ENCODE measurements at places on chromosomes 12 and 14. TPM values are rescaled to one million over a fixed set of nuclear protein-coding genes. Genes with fewer than 3 reads are reported as not detected.

DNA sequence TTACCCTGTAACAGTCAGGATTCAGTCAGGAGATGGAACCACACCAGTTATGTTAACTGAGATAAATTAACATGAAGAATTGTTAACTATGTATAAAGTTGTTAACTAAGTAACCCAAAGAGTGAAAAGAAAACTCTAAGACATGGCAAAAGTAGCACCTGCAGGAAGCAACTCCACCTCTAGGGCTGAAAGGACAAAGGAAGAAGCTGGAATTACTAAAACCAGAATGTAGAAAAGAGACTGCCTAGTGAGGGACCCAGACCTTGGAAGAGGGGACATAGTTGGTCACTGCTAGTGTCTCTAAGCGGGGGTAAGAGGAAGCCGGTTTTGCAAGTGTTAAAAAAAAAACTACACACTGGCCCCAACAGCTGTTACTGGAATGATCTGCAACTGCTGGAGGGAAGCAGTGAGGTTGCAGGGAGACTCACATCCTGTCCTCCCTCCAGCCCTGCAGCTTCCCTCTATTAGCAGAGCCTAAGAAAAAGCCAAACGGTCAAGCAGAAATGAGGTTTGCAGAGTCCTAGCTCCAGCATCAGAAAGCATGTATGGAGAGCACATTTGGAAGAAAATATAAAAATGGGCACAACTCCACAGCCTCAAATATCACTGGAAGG lies 39.8 kb downstream of the GPR135 start:
- DNase-seq: no peak
- peaks cover 9% of the 10 kb centered on the region for H3K4me1 ChIP-seq
- H3K27ac ChIP-seq: no peak overlapping the region
- no peak overlapping the region for H3K4me3 ChIP-seq

DNA sequence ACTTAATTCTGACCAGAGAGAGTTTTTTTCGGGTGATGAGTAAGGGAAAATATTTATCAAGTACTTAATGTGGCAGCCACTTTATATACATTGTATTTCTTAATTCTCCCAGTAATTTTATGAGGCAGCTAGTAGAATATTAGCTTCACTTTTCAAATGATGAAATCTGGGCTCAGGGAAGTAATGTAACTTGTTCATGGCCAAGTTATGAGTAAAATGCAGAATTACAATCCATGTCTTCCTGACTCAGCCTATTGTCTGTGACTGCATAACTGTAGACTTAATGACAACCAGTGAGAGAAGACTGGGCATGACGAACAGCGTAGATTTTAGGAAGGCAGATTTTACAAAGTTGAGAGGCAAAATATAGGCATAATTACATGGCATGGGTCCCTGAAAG lies 106.7 kb upstream of the MIS18BP1 start:
- H3K27ac ChIP-seq: no peak overlapping the region
- DNase-seq: no peak
- no peaks in the 10 kb centered on the region for H3K27me3 ChIP-seq
- H3K4me3 ChIP-seq: no peak overlapping the region
- H3K36me3 ChIP-seq: no peaks in the 10 kb centered on the region
- H3K4me1 ChIP-seq: no peaks in the 10 kb centered on the region

- no peaks in the 10 kb centered on the region for H3K27me3 ChIP-seq
- no peak for DNase-seq
- H3K27ac ChIP-seq: no peak overlapping the region
- H3K4me1 ChIP-seq: no peaks in the 10 kb centered on the region
- H3K36me3 ChIP-seq: no peaks in the 10 kb centered on the region
- no peak overlapping the region for H3K4me3 ChIP-seq
These were observed 63.0 kb downstream of the GALNT9 start for GRCh38 chr12:132266370-132266769.

- no peak overlapping the region for H3K4me3 ChIP-seq
- no peaks in the 10 kb centered on the region for H3K27me3 ChIP-seq
- H3K36me3 ChIP-seq: no peaks in the 10 kb centered on the region
- no peak overlapping the region for H3K27ac ChIP-seq
- no peak for DNase-seq
These were observed 139.7 kb downstream of the CNTN1 start for GRCh38 chr12:40831916-40832315.

- peaks cover 10% of the 10 kb centered on the region for H3K4me1 ChIP-seq
- DNase-seq: peak; percentile 85
- H3K4me3 ChIP-seq: peak within 1 kb of the TSS; percentile 97
- no peaks in the 10 kb centered on the region for H3K36me3 ChIP-seq
- H3K27me3 ChIP-seq: no peaks in the 10 kb centered on the region
- peak within 1 kb of the TSS; percentile 50 for H3K27ac ChIP-seq
These were observed at the start of gene TMEM260 for GRCh38 chr14:56579345-56580220. TMEM260 (plus strand) TSS chr14:56579798; CDS start chr14:56579915, 117 bp downstream.

SERPINA6 gene
- total RNA-seq: not detected

GRCh38 chr12:114697243-114697716 lies 13.3 kb upstream of the TBX3 start:
- no peaks in the 10 kb centered on the region for H3K4me1 ChIP-seq
- no peak overlapping the region for H3K27ac ChIP-seq
- DNase-seq: no peak
- no peaks in the 10 kb centered on the region for H3K36me3 ChIP-seq

CLEC7A gene
- not detected for total RNA-seq

REC8 gene
- total RNA-seq: 7.6 TPM

FGD4 gene
- total RNA-seq: 7.7 TPM

GYS2 gene
- not detected for total RNA-seq

DNA sequence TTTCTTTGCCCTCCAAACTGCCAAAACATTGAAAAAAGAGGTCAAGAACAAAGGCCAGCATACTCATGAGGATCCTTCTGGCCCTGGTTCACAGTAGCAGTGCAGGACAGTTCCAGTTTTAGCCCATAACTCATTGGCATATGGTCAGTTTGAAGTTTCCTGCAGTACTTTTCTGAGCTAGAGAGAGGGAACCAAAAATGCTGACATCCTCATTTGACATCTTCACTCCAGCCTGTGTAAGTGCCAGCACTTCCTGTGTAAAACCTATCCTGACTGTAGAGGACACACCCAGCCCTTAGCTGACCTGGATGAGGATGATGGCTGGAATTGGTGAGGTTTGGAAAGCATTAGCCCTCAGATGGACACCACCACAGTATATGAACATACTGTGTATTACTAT lies 84.1 kb downstream of the FGD4 start:
- no peak overlapping the region for H3K27ac ChIP-seq
- no peak overlapping the region for H3K4me3 ChIP-seq
- H3K4me1 ChIP-seq: no peaks in the 10 kb centered on the region
- DNase-seq: no peak
- no peaks in the 10 kb centered on the region for H3K36me3 ChIP-seq

GRCh38 chr12:104687823-104688573 lies 231.2 kb downstream of the CHST11 start:
- no peaks in the 10 kb centered on the region for H3K27me3 ChIP-seq
- DNase-seq: no peak
- H3K4me1 ChIP-seq: peaks cover 11% of the 10 kb centered on the region
- no peaks in the 10 kb centered on the region for H3K36me3 ChIP-seq
- H3K4me3 ChIP-seq: no peak overlapping the region
- H3K27ac ChIP-seq: no peak overlapping the region

- no peak overlapping the region for H3K4me3 ChIP-seq
- H3K36me3 ChIP-seq: no peaks in the 10 kb centered on the region
- no peaks in the 10 kb centered on the region for H3K4me1 ChIP-seq
- no peak overlapping the region for H3K27ac ChIP-seq
These were observed 386.2 kb downstream of the DIO2 start for GRCh38 chr14:79825046-79825521.

RD3L gene
- not detected for total RNA-seq

RPGRIP1 gene
- total RNA-seq: not detected

DNA sequence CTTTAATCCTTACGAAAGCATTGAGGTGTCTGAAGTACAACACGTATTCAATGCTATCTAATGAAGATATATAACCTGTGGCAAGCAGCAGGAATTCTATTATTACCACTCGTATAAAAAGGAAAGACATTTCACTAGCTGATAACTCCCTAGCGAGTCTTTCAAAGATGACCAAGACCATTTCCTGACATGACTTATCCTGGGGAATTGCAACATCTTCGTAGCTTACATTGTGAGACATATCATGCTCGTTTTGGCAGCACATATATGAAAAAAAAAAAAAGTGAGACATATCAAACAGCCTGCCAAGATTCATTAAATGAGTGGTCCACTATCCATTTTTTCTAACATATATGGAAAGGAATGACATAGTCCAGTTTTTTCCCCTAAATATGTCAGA lies 337.0 kb downstream of the FSCB start:
- H3K4me1 ChIP-seq: no peaks in the 10 kb centered on the region
- no peaks in the 10 kb centered on the region for H3K36me3 ChIP-seq
- no peak overlapping the region for H3K27ac ChIP-seq
- no peaks in the 10 kb centered on the region for H3K27me3 ChIP-seq

TNS2 gene
- 25.7 TPM for total RNA-seq

EXOC3L4 gene
- total RNA-seq: not detected

DNA sequence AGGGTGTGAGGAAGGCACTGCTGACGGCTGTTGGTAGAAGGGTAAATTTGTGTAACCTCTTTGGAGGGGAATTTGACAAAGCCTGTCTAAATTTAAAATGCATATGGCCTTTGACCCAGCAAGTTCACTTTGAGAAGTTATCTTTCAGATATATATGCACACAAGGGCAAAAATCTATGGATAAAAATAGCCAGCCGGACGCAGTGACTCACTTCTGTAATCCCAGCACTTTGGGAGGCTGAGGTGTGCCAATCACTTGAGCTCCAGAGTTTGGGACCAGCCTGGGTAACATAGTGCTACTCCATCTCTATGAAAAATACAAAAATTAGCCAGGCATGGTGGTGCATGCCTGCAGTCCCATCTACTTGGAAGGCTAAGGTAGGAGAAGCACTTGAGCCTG lies 13.4 kb downstream of the UBC start:
- no peak overlapping the region for H3K4me3 ChIP-seq
- H3K4me1 ChIP-seq: peaks cover 18% of the 10 kb centered on the region

CD163L1 gene
- total RNA-seq: 27.0 TPM

TNFAIP2 gene
- 74.8 TPM for total RNA-seq

C12orf60 gene
- 3.5 TPM for total RNA-seq

SLCO1B3 gene
- total RNA-seq: 5.4 TPM

DNA sequence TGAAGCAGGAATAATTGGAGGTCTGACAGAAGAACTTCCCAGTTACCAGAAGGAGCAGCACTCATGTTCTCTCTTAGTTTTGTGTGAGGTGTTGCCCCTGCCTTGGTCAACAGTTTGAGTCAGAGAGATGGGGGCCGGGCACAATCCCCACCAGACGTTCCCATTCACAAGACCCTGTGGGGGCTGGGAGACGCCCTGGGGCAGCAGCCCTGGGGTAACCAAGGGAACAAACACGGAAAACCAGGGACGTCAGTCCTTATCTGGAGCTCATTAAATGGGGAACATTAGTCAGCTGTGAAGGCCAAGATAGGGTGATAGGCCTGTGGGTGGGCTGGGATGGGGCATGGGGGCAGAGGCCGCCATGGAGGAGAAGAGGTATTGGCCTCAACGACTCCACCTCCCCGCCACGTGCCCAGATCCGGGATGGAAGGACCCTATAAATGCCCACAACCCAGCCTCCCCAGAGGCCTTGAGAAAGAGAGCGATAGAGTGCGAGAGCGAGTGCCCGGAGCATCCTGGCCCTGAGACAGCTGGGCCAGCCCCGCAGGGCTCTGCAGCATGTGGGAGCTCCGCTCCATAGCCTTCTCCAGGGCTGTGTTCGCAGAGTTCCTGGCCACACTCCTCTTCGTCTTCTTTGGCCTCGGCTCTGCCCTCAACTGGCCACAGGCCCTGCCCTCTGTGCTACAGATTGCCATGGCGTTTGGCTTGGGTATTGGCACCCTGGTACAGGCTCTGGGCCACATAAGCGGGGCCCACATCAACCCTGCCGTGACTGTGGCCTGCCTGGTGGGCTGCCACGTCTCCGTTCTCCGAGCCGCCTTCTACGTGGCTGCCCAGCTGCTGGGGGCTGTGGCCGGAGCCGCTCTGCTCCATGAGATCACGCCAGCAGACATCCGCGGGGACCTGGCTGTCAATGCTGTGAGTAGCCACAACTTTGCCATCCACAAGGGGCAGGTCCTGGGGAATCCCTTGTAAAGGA lies at the start of gene AQP2:
AQP2 (plus strand) TSS at position 465 of the 979 bp plus-strand sequence; CDS start at position 559, 94 bp downstream.
- no peaks in the 10 kb centered on the region for H3K27me3 ChIP-seq
- H3K36me3 ChIP-seq: no peaks in the 10 kb centered on the region
- no peak within 1 kb of the TSS for H3K4me3 ChIP-seq
- peaks cover 3% of the 10 kb centered on the region for H3K4me1 ChIP-seq
- no peak within 1 kb of the TSS for H3K27ac ChIP-seq

CFAP251 gene
- total RNA-seq: 2.6 TPM

EIF2S3B gene
- 1.0 TPM for total RNA-seq

DNA sequence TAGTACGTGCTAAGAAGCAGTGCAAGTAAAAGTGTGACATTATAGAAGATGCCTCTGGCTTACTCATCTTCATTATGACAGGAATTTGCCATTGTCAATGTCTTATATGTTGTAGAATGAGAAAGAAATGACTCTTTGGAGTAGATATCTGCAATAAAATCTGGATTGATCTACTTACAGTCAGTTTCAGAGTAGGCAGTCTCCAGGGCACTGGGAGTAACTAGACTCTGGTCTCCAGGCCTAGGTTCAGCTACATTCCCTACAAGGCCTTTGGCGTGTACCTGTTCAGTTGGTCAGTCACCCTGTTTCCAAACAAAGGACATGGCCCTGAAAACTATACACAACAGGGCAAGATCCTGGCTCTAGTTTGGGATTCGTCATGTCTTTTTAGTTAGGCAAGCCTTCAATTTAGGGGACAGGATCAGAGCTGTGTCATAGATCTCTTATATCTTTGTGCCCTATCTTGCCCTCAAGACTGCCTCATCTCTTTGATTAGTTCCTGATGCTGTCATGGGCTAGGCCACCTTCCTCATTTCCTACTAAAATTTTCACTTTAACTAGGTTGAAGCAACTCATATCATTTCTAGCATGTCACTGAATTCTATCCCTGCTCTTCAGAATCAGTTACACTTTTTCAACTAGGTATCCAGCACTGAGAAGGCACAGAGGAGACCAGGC lies 410.0 kb downstream of the RAD51B start:
- DNase-seq: no peak
- peaks cover 42% of the 10 kb centered on the region for H3K4me1 ChIP-seq
- H3K27me3 ChIP-seq: no peaks in the 10 kb centered on the region
- no peak overlapping the region for H3K27ac ChIP-seq
- no peak overlapping the region for H3K4me3 ChIP-seq

- no peaks in the 10 kb centered on the region for H3K36me3 ChIP-seq
- 0 out of 2 replicates have a peak, but pooled peaks cover 4% of the 10 kb centered on the region for H3K27me3 ChIP-seq
These were observed 107.5 kb upstream of the DYRK2 start for GRCh38 chr12:67540920-67541624.

GRCh38 chr14:95862243-95862642 lies 14.4 kb upstream of the TUNAR start:
- no peak for DNase-seq
- no peaks in the 10 kb centered on the region for H3K4me1 ChIP-seq
- H3K27me3 ChIP-seq: peaks cover 19% of the 10 kb centered on the region
- no peak overlapping the region for H3K4me3 ChIP-seq

GRCh38 chr14:54766276-54767138 lies 136.1 kb downstream of the GCH1 start:
- no peak for DNase-seq
- H3K36me3 ChIP-seq: 0 out of 2 replicates have a peak, but pooled peaks cover 2% of the 10 kb centered on the region
- no peak overlapping the region for H3K27ac ChIP-seq
- no peaks in the 10 kb centered on the region for H3K4me1 ChIP-seq
